A549 treated with CORT108297 at 1 μM for 4 hours (cell line): ENCODE measurements at places on chromosomes 12 and 14. TPM values are rescaled to one million over a fixed set of nuclear protein-coding genes. Genes with fewer than 3 reads are reported as not detected.

Gene CCDC60
- total RNA-seq: not detected in 5 replicates

Gene MLXIP
- 23.0 to 38.1 TPM (median 35.2 TPM) in 5 replicates for total RNA-seq

Gene PROX2
- total RNA-seq: not detected in 5 replicates

Gene LYZ
- 0.30 TPM in 1 of 5 replicates, not detected in the others for total RNA-seq

Gene ALX1
- 5.0 to 6.7 TPM (median 5.9 TPM) in 5 replicates for total RNA-seq
